ENCODE measurements at places on chromosomes 12 and 14.

- DNase-seq = no peak
Measured at GRCh38 chr12:15186597-15186996, 34.6 kb downstream of the RERG start.

GRCh38 chr14:92658684-92659083, 89.7 kb downstream of the LGMN start:
- no peak for DNase-seq

DNA sequence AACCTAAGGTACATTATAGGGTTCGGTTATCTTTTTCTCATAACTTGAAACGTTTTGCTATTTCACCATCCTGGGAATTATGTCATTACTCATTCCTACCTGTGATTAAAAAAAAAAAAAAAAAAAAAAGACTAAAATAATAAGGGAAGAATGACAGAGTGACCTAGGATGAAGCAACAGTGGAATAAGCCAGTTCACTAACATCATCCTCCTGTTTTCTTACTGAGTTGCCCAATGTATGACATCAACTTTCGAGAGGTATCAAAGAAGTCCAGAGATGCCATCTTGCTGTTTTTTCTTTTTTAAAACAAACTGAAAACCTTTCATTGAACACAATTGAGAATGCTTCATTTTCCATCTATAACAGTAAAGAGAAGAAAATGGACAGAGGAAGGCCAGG, 42.8 kb downstream of the AMN start:
- no peak for DNase-seq

DNA sequence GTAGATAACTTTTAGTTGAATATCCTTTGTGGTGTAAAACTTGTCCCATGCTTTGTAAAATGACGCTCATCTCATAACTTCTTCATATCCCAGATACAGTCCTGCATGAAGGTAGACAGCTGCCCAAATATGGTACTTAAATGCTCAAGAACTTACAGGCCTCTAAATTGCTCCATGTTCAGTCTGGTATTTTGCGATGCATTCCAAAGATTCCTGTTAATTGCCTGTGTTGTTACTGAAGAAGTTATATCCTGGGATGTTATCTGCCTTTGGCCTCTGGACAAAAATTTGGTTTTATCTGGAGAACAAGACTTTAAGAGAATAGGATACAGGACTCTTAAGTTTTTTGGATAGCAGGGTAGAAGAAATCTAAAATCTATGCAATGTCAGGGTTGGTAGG, 473.0 kb downstream of the PCNX1 start:
- DNase-seq = no peak

DNA sequence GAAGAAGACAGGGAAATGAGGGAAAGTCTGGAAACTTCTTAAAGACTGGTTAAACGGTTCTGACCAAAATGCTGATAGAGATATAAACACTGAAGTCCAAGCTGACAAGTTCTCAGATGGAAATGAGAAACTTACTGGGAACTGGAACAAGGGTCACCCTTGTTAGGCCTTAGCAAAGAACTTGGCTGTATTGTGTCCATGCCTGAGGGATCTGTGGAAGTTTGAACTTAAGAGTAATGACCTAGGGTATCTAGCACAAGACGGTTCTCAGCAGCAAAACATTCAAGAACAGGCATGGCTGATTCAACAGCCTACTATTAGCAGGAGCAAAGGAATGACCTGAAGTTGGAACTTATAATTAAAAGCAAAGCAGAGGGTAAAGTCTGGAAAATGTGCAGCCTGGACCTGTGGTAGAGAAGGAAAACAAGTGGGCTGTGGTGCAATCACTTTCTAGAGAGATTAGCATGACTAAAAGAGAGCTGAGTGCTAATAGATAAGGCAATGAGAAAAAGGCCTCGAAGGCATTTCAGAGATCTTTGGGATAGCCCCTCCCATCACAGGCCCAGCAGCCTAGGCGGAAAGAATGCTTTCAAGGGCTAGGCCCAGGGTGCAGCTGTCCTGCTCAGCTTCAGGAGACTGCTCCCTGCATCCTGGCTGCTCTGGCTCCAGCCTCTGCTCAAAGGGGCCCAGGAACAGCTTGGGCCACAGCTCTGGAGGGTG, 60.3 kb downstream of the ATP2B1 start:
- DNase-seq = no peak

All from Kasumi-1 (cell line).